ENCODE measurements at places on chromosomes 5 and 9.

DNA sequence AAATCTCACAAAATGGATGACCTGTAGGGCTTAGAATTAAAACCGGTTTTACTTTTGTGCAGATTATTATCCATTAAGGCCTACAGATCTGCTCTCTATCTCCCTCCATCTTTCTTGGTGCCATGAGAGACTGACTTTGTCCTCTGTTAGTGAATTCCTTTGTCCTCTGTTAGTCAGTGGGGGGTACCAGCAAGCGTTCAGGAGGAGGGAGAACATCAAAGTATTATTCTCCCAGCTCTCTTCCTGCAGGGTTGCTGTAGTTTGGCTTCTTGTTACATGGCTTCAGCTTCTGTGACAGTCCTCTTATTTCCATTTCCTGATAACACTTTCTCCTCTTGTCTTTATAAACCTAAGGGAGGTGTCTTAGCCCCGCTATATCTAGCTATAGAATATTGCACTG is 850.5 kb upstream of the SEMA6A start:
- no peak for DNase-seq

GRCh38 chr5:72556351-72557166 is 49.3 kb upstream of the ZNF366 start:
- no peak for DNase-seq

DNA sequence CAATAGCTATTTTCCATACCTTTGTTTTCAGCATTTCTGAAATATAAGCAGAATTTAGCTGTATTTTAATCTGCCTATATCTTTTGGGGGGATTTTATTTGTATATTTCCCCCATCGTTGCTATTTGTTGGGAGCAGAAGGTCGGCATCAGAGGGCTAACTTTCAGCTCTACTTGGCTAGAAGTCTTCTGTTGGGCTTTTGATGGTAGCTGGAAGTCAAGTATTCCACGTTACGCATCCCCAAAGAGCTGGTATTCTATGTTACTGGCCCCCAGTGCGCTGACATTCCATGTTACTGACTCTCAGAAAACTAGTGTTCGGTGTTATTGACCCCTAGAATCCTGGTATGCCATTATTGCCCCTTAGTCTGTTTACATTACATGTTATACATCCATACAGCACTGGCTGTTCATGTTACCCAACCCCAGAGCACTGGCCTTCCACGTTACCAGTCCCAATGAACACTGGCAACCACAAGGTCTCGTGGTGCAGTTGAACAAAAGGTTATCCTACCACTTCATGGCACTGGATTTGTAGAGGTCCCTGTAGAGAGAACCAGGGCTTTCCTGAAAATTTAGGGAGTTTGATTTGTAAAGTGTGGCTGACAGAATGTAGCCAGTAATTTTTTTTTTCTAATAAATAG is 278.1 kb upstream of the CD180 start:
- DNase-seq, result no peak

DNA sequence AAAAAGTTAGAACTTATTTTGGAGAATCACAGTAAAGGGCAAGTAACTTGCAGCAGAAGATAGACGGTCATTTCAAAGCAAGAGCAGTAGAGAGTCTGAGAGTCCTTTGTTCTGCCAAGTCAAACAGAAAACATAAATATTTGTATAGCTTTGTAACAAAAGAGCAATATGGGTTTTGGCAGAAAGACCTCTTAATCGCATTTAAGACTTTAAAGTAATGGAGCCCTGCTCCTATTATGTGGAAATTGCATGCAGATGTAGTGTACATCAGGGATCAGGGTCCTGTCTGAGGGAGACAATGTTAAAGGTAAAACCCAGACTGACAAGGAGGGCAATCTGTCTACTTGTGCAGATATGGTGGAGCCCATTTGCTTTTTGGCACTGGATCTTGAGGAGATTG is 87.2 kb downstream of the PGM5 start:
- DNase-seq, result no peak

DNA sequence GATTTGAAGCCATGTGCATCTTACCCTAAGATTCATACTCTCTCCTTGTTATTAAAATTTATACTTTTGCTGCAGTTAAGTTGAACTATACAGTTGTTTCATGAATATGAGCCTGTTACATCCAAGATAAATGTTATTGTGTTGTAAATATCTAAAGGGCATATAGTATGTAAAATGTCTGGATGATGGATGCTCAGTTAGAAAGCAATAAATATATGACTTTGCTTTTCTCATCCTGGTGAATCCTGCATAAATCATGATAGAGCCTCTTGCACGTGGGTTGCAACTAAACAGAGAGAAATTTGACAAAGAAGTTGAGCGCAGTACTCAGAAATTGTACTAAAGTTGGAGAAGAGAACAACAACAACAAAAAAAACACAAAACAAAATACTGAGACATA is 99.5 kb downstream of the PRDM9 start:
- no peak for DNase-seq

GRCh38 chr5:159961176-159962160 is 45.2 kb downstream of the ADRA1B start:
- no peak for DNase-seq

- no peak for DNase-seq
Observed at GRCh38 chr5:93925321-93925720, 183.9 kb upstream of the POU5F2 start.

GRCh38 chr9:37221489-37222106 is 101.2 kb downstream of the ZCCHC7 start:
- DNase-seq, result no peak

Data from T-helper 17 cell (primary cell).